ENCODE measurements at places on chromosomes 11 and 22. TPM values are rescaled to one million over a fixed set of nuclear protein-coding genes. Genes with fewer than 3 reads are reported as not detected.

SLC29A2 gene
- total RNA-seq, result 3.3 TPM

MRGPRX4 gene
- total RNA-seq, result not detected

KCNJ11 gene
- total RNA-seq, result 0.16 TPM

MUC2 gene
- total RNA-seq, result 0.21 TPM

ELMOD1 gene
- total RNA-seq, result 0.39 TPM

HEPHL1 gene
- not detected for total RNA-seq

MRGPRF gene
- total RNA-seq, result 0.09 TPM

KDELR3 gene
- total RNA-seq, result 19.0 TPM

BCO2 gene
- total RNA-seq, result 0.79 TPM

B4GALNT4 gene
- total RNA-seq, result 12.6 TPM

EXPH5 gene
- not detected for total RNA-seq

MMP1 gene
- 1.2 TPM for total RNA-seq

ANO3 gene
- 0.05 TPM for total RNA-seq

ZFTA gene
- 6.3 TPM for total RNA-seq

SUSD2 gene
- 54.2 TPM for total RNA-seq

NCF4 gene
- total RNA-seq, result not detected

MS4A12 gene
- not detected for total RNA-seq

C11orf86 gene
- 57.8 TPM for total RNA-seq
